Nasal cavity respiratory epithelium epithelial cell of viscerocranial mucosa (primary cell): ENCODE measurements at places on chromosomes 7 and 10. TPM values are rescaled to one million over a fixed set of nuclear protein-coding genes. Genes with fewer than 3 reads are reported as not detected.

TMEM213 gene
- total RNA-seq, result not detected in 2 replicates

MKX gene
- 1.3 and 1.7 TPM in 2 replicates for total RNA-seq

COA1 gene
- total RNA-seq, result 45.5 and 48.3 TPM in 2 replicates

TRPV5 gene
- not detected in 2 replicates for total RNA-seq

PLCE1 gene
- total RNA-seq, result under 0.01 and 2.9 TPM in 2 replicates

SPDYE6 gene
- not detected in 2 replicates for total RNA-seq

ZMIZ1 gene
- total RNA-seq, result 6.8 and 20.4 TPM in 2 replicates

OGDHL gene
- total RNA-seq, result under 0.01 and 0.14 TPM in 2 replicates

BZW2 gene
- total RNA-seq, result 74.5 and 89.5 TPM in 2 replicates

PAX4 gene
- not detected in 2 replicates for total RNA-seq

MOGAT3 gene
- total RNA-seq, result not detected in 2 replicates

PCDH15 gene
- not detected in 2 replicates for total RNA-seq

RSPH10B2 gene
- total RNA-seq, result 0.34 and 0.50 TPM in 2 replicates

ZNF479 gene
- not detected in 2 replicates for total RNA-seq
